ENCODE measurements at places on chromosomes 12 and 14.

DNA sequence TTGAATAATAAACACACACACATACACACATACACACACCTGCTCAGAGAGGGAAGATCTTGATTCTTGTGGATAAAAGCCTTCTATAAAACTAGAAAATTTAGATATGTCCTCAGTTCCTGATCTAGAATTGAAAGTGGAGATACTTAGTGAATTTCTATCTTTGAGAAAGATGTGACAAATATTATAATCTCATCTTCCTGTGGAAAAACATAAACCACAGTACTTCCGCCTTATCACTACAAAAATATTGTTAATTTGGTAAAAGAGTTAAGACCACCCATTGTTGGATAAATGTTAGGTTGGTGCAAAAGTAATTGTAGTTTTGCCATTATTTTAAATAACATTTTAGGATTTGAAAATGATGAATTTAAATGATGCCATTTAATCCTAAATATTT, at the start of gene KLRK1:
KLRK1 (minus strand) TSS at position 138 of the 400 bp plus-strand sequence. CDS start 1,231 bp downstream, outside the sequence.
- DNase-seq: no peak

- DNase-seq: no peak
These were observed 373.5 kb downstream of the RPS29 start for GRCh38 chr14:49212721-49213120.

GRCh38 chr12:4960030-4960429, 50.3 kb downstream of the KCNA1 start:
- no peak for DNase-seq

DNA sequence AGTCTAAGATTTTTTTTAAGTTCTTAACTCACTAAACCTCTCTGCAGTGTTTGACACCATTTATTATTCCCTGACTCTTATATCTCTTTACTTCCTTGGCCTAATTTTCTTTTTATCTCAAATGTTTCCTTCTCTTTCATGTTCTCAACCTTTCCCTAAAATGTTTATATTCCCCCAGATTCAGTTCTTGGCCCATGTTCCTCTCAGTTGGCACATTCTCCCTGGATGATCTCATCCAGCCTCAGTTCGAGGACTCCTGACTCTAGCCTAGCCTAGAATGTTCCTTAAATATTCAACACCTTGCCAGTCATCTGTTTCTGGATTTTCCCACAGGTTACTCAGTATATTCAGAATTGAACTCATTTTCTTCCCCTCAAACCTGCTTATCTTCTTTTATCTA, 81.3 kb downstream of the SCN8A start:
- no peak for DNase-seq

DNA sequence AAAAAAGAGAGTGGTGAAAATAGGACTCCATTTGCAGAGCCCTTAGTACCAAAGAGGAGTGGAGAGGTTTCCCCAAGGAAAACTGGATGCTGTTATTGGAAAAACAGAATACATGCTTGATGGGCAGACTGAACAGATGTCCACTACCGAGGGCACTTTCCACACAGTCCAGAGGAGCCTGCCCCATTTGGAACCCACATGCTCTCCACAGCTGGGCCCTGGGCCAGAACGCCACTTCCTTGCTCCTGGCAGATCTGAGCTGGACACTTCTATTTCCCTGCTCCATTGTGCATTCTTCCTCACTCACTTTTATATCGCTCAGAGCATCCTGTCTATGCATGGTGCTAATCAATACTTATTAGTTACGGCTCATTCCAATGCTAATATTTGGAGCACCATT, 249.9 kb downstream of the SLC15A4 start:
- no peak for DNase-seq

Measured in cortex of kidney (tissue), 1 donor.